ENCODE measurements at places on chromosomes 3 and 15.

GRCh38 chr3:66236281-66236680, 15.5 kb downstream of the SLC25A26 start:
- DNase-seq: no peak

DNA sequence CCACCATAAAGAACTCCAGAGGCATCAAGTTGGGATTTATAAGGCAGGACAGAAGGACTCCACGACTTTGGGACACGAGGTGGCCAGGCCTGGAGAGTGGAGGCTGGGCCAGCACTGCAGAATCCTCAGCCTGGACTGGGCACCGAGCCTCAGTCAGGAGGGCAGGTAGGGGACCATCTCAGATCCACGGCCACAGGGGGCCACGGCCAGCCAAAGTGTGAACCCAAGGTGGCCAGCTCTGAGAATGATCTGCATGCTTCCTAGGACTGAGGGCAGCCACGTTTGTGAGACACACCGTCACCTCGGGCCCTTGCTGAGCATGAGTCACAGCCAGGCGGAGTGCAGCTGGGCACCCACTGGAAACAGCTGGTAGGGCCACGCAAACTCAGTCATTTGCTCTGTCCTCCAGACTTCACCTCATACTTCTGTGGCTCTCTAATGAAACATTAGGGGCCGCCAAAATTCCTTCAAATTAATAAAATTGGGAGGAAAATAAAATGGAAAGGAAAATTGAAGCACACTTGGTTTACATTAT, 65.8 kb downstream of the CTNNB1 start:
- DNase-seq: no peak

DNA sequence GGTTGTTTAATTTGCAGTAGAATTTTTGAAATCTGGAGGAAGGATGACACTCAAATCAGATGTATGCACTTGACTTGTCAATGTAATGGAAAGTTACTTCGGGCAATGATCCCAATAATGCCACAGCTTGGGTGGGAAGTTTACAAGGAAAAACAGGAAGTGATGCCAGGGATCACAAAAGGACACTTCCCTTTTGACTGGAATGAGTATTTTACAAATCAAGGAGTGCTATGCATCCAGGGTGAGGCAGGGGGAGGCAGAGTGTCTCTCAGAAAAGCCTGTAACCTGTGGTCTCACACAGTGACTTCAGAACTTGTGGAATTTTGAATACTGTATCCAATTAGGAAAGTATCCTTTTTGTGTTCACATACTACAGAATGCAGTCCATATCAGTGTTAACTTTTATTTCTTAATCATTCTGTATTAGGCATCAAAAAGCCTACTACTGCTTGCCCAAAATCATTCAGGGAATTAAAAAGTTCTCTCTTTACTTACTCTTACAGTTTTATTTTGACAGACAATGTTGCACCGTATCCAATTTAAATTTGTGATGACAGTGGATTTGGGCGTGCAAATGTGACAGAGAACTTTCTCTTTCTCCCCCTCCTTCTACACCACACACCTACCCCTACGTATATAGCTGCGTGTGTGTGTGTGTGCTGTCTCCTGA, 445.1 kb downstream of the MECOM start:
- DNase-seq: no peak

GRCh38 chr3:61152071-61152470, 99.2 kb downstream of the FHIT start:
- DNase-seq: no peak

- no peak for DNase-seq
Measured at GRCh38 chr3:57731311-57731710, 24.8 kb upstream of the SLMAP start.

GRCh38 chr3:56291953-56292352, 176.3 kb downstream of the ERC2 start:
- DNase-seq: no peak

- DNase-seq: no peak
Measured at GRCh38 chr15:71736286-71736947, 73.9 kb upstream of the NR2E3 start.

- no peak for DNase-seq
Measured at GRCh38 chr15:74200871-74201419, 1.6 kb downstream of the STRA6 start.

- no peak for DNase-seq
Measured at GRCh38 chr3:2495746-2496145, 397.1 kb downstream of the CNTN4 start.

GRCh38 chr3:136512381-136512780, 239.8 kb downstream of the STAG1 start:
- no peak for DNase-seq

DNA sequence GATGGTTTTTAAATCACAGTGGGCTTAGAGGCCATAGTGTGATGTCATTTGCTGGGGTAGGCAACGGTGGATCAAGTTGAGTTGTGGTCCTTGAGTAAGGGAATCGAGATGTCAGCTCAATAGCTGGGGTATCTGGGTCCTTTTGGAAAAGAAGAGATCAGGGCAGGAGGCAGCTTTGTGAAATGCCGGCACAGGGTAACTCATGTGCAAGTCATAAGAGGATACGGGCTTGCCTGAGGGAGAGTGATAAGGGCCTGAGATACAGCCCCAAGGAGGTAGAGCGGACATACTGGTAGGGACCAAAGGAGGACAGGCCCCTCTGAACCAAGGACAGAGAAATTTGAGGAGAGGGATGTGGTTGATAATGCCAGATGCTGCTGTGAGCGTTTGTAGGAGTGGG, 4.2 kb upstream of the FAM131A start:
- DNase-seq: no peak

DNA sequence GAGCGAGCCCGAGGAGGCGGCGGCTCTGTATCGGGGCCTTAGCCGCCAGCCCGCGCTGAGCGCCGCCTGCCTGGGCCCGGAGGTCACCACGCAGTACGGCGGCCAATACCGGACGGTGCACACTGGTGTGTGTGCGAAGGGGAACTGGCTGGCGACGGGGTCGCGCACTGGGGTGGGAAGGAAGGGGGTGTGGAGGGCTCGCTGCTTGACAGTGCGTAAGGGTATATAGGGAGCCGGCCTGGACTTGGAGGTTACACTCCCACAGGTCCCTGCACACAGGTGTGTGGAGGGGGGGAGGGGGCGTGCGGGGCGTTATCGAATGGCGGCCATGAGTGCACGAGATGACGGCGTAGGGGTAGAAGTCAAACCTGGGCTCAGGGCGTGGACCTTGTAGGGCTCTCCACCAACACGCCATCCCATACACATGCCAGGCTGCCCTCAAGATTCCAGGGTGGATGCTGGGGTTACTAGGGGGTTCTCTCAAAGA, 389 bp downstream of the APEH start:
- DNase-seq: no peak

- no peak for DNase-seq
Measured at GRCh38 chr15:34271493-34271892, 46.7 kb downstream of the EMC4 start.

GRCh38 chr3:30073622-30074021, 532.8 kb upstream of the TGFBR2 start:
- no peak for DNase-seq
